T-cell (primary cell): ENCODE measurements at places on chromosomes 6 and 20. TPM values are rescaled to one million over a fixed set of nuclear protein-coding genes. Genes with fewer than 3 reads are reported as not detected.

DNA sequence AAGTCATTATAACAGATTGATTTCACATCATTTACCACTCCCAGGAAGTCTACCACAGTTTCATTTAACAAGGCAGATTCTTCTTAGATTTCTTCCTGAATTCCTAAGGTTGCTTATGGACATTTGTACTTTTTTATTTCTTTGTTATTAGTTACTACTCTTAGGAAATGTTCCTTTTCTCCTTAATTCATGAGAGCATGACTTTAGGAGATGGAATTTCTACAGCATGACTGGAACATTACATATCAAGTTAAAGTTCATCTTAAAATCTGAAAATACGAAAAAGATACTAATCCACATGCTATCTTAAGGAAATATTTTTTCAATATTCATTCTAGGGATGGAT lies 22.3 kb downstream of the CNKSR3 start:
- H3K4me3 ChIP-seq: no peak overlapping the region
- no peaks in the 10 kb centered on the region for H3K4me1 ChIP-seq
- no peak overlapping the region for H3K27ac ChIP-seq
- H3K27me3 ChIP-seq: no peaks in the 10 kb centered on the region

DNA sequence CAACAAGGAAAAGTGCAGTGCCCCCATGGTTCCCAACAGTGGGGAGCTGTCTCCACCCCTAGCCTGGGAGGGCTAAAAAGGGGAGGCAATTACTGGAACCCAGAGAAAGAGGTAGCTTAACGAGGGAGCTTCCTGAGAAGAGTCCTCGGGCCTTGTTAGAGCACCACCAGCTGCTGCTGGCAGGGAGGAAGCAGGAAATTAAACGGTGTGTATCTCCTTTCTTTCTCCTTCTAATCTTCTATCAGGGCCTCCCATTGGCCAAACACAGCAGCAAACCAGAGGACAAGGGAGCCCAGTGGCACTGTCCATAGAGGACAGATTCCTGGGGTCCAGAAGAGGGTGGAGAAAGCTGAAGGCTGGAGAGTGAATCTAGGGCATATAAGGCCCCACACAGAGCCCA lies 7.6 kb upstream of the BTN2A2 start:
- DNase-seq: no peak
- H3K36me3 ChIP-seq: peaks cover 17% of the 10 kb centered on the region
- peak overlapping the region; percentile 19 for H3K27ac ChIP-seq
- peaks cover 25% of the 10 kb centered on the region for H3K4me1 ChIP-seq

DNA sequence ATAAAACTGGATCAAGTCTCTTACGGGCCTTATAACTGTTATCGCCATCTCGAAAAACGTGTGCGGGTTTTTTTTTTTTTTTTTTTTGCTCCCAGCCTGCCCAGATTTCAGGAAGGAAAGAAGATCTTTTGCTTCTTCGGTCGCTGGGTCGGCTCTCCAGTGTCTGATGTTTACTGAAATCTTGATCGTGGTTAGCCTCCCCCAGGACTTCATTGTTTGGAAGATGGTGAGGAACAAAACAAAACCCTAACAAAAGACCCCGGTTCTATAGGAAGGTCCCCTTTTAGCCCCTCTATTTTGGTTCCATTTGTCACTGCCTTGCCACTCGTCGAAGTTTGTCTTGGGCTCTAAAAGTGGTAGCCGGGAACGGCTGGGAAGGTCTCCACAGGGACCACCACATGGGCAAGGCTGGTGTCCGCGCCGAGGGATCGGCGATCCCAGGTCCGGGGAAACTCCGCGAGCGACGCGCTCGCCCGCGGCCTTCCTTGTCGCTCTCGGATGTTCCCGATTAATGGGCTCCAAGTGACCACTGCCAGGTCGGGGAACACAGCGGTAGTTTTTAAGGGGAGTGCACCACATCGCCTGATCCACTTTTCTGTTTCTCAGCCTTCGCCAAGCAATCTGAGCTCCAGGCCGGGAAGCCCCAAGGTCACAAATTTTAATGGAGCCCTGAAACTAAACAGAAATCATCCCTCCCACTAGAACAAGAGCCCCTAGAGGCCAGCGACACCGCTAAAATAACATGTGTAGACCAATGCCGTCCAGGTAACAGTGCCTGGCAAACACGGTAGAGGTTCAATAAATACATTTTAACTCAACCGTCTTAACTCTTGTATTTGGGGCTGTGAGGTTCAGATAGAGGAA lies 27.0 kb downstream of the TRIM27 start:
- peaks cover 10% of the 10 kb centered on the region for H3K36me3 ChIP-seq
- peak; percentile 48 for DNase-seq
- no peaks in the 10 kb centered on the region for H3K27me3 ChIP-seq
- peak overlapping the region; percentile 97 for H3K27ac ChIP-seq
- peak overlapping the region; percentile 67 for H3K4me3 ChIP-seq

- no peak for DNase-seq
- no peak overlapping the region for H3K27ac ChIP-seq
- no peak overlapping the region for H3K4me3 ChIP-seq
- H3K36me3 ChIP-seq: no peaks in the 10 kb centered on the region
- H3K4me1 ChIP-seq: no peaks in the 10 kb centered on the region
Observed at GRCh38 chr6:133707456-133707855, 181.5 kb upstream of the TCF21 start.

- peak overlapping the region; percentile 58 for H3K4me3 ChIP-seq
- no peaks in the 10 kb centered on the region for H3K36me3 ChIP-seq
- peaks cover 47% of the 10 kb centered on the region for H3K4me1 ChIP-seq
- peak; percentile 32 for DNase-seq
Observed at GRCh38 chr20:35617397-35618262, 2.0 kb downstream of the SPAG4 start.

DNA sequence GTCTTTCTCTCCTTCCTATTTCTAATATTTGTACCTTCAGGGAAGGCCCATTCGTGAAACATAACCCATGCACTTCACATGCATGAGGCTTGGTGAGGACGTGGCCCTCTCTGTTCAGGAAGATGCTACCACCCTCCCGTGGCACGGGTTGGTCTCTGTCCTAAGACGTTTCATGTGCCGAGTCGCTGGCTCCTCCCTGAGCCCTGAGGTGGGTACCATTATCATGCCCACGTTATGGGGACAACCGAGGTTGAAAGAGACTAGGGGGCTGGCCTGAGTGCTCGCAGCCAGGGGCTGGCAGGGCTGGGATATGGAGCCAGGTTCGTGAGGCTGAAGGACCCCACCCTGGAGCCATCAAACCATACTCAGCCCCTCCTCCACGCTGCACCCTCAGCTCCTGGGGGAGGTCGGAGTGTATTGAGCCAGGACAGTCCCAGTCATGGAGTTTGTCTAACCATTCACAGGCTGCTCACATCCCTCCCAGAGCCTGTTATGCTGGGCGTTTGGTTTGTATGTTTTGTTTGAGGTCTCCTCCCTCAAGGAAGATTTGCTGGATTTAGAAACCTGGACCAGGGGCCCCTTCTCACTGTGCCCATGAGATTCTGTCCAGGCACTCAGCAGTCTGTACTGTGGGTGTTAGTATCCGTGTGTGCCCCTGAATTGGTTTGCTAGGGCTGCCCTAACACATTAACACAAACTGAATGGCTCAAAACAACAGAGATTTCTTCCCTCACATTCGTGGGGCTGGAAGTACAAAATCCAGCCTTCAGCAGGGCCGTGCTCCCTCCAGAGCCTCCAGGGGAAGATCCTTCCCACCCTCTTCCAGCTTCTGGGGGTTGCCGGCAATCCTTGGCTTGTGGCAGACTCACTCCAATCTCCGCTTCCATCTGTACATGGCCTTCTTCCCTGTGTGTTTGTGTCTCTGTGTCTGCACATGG lies 88.3 kb downstream of the ANKRD60 start:
- H3K4me3 ChIP-seq: no peak overlapping the region
- no peaks in the 10 kb centered on the region for H3K36me3 ChIP-seq
- no peak for DNase-seq
- no peaks in the 10 kb centered on the region for H3K4me1 ChIP-seq
- H3K27me3 ChIP-seq: peaks cover 43% of the 10 kb centered on the region

- peaks cover 9% of the 10 kb centered on the region for H3K27me3 ChIP-seq
- no peak overlapping the region for H3K27ac ChIP-seq
- H3K36me3 ChIP-seq: no peaks in the 10 kb centered on the region
- no peak overlapping the region for H3K4me3 ChIP-seq
- no peaks in the 10 kb centered on the region for H3K4me1 ChIP-seq
- DNase-seq: no peak
Observed at GRCh38 chr6:148649454-148649963, 97.3 kb upstream of the UST start.

GRCh38 chr6:131789219-131789618 lies 18.6 kb upstream of the ENPP1 start:
- no peaks in the 10 kb centered on the region for H3K4me1 ChIP-seq
- no peak for DNase-seq
- no peaks in the 10 kb centered on the region for H3K27me3 ChIP-seq
- no peaks in the 10 kb centered on the region for H3K36me3 ChIP-seq

DNA sequence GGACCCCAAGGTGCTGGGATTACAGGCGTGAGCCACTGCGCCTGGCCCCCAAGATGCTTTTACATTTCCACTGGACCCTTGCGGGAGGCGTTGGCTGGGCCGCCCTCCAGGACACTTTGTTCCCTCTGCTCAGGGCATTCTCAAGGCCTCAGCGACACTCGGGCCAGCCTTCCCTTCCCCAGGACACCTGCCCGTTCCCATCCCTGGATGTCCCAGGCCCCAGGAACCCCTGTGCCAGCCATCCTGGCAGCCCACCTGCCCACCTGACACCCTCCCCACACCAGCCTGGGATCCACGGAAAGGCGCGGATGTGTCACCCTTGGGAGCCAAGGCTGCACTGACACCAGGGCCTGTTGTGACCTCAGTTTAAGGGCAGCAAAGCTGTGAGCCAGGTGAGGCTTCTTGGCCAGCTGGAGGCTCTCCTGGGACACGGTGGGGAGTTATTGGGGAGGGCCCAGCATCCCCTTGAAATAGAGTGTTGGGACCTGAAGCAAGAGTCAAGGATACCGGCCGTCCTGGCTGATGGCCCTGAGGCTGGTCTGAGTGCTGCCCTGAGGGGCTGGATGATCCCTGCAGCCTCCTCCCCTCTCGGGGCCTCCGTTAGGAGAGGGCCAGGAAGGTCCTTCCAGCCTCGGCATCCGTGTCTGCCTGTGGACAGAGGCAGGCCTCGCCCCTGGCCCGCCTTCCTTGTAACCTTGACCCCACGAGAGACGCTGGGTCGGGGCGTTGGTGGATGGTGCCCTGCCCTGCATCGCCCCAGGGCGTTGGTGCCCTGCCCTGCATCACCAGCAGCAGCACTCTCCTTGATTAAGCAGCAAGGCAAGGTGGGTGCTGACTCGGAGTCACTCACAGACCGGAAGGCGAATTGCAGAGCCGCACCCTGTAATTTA lies 84.2 kb upstream of the BHLHE23 start:
- H3K4me1 ChIP-seq: no peaks in the 10 kb centered on the region
- no peak for DNase-seq
- H3K4me3 ChIP-seq: no peak overlapping the region
- H3K36me3 ChIP-seq: no peaks in the 10 kb centered on the region

DNA sequence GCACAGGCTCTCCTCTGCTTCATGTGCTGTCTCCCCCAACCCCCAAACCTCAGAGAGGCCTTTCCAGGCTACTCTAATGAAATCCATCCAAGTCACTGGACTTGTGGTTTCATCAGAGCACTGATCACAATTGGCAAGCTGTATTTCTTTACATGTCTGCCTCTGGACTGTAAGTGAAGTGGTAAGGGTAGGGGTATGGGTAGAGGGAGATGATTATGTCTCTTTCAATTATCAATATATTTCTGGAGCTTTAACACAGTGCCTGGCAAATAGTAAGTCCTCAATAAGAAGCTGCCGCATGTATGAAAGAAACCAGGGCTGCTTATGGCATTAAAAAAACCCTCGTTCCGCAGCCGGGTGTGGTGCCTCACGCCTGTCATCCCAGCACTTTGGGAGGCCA lies 5.4 kb downstream of the TRERF1 start:
- no peak overlapping the region for H3K27ac ChIP-seq
- H3K4me1 ChIP-seq: peaks cover 20% of the 10 kb centered on the region
- no peaks in the 10 kb centered on the region for H3K27me3 ChIP-seq
- DNase-seq: no peak
- no peaks in the 10 kb centered on the region for H3K36me3 ChIP-seq
- H3K4me3 ChIP-seq: no peak overlapping the region

DNA sequence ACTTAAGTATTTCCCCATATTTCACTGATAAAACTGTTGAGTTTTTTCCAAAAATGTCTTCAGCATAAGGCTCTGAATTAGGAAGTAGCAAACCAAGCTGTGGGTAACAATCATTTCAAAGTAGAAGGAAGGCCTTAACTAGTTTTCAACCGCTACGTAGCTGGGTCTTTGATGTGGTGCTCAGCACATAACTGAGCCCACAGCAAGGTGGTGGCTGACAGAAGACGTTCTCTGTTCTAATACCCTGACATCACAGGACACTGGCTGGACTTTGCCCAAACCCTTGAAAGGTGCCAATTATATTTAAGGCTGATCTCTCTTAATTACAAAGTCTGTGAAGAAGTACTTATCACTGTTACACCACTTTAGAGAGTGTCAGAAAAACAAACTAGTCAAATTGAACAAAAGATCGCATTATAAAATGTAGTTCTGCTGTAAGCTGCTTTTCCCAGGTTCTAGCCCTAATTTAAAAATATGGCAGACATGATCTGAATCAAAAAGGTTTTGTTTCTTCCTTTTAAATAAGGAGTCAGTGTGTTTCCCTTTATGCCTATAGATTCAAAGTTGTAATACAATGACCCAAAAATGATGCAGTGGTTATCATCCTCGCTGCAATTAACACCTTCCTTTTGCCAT lies 26.7 kb downstream of the MAN1A1 start:
- peak; percentile 32 for DNase-seq
- H3K4me3 ChIP-seq: no peak overlapping the region
- peaks cover 11% of the 10 kb centered on the region for H3K4me1 ChIP-seq
- H3K27ac ChIP-seq: peak overlapping the region; percentile 30
- H3K27me3 ChIP-seq: no peaks in the 10 kb centered on the region

GRCh38 chr6:139452148-139452876 lies 77.9 kb upstream of the CITED2 start:
- no peaks in the 10 kb centered on the region for H3K36me3 ChIP-seq
- H3K4me1 ChIP-seq: no peaks in the 10 kb centered on the region
- no peak for DNase-seq
- no peak overlapping the region for H3K27ac ChIP-seq
- H3K4me3 ChIP-seq: no peak overlapping the region

DNA sequence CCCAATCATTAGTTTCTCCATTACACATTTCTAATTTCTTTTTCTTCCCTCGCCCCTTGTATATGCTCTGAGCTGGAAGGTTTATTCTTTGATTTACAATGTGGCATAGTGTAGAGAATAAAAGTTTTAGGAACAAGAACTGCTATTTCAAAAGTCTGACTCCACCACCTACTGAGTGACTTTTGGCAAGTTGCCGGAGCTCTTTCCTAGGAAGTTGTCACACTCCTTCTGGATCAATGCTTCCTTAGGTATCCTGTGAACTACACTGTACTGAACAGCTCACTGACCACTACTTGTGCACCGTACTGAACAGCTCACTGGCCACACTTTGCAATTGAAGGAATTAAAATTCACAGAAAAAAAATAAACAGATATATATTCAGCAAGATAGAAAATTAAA lies 458.2 kb downstream of the FRK start:
- no peaks in the 10 kb centered on the region for H3K36me3 ChIP-seq
- no peak overlapping the region for H3K27ac ChIP-seq
- H3K4me1 ChIP-seq: no peaks in the 10 kb centered on the region
- no peaks in the 10 kb centered on the region for H3K27me3 ChIP-seq

GRCh38 chr6:34792605-34793500 lies 970 bp downstream of the BLTP3A start:
- H3K27ac ChIP-seq: peak overlapping the region; percentile 64
- peak overlapping the region; percentile 79 for H3K4me3 ChIP-seq
- peaks cover 20% of the 10 kb centered on the region for H3K4me1 ChIP-seq
- DNase-seq: no peak

NFKBIL1 gene
- 11.6 TPM for total RNA-seq

DDX43 gene
- 0.47 TPM for total RNA-seq

MYLIP gene
- total RNA-seq: 210 TPM

OLIG3 gene
- total RNA-seq: not detected

HLA-B gene
- total RNA-seq: 6,896 TPM

CYP39A1 gene
- total RNA-seq: not detected

FAM217A gene
- not detected for total RNA-seq

COL20A1 gene
- total RNA-seq: 0.35 TPM

NKX2-4 gene
- total RNA-seq: not detected

ZNF341 gene
- 5.6 TPM for total RNA-seq
